CD4-positive, alpha-beta T cell (primary cell): ENCODE measurements at places on chromosomes 1 and 21.

DNA sequence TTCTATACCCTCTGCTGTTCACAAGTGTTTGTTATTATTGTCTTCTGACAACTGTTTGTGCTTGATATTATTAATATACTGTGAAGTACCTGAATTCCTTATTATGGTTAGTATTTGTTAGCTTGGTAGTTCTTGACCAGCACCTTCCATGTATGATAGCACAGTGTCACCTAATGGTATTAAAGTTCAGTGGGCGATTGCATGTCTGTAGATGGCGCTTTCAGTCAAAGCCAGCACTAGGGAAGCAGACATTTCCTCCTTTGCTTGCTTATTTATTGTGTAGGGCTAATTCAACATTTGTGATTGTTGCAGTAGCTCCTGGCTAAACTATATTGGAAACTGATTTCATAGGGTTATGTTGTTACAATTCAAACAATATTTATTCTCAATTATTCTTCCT, 218.0 kb downstream of the ZP4 start:
- DNase-seq = no peak

GRCh38 chr1:203361945-203362719, 11.2 kb upstream of the FMOD start:
- no peak for DNase-seq

- DNase-seq = no peak
Observed at GRCh38 chr1:119286587-119287181, 81.9 kb upstream of the HAO2 start.

- no peak for DNase-seq
Observed at GRCh38 chr1:116193768-116194167, 82.6 kb downstream of the MAB21L3 start.

- DNase-seq = no peak
Observed at GRCh38 chr1:160061369-160062229, 8.4 kb downstream of the KCNJ10 start.

DNA sequence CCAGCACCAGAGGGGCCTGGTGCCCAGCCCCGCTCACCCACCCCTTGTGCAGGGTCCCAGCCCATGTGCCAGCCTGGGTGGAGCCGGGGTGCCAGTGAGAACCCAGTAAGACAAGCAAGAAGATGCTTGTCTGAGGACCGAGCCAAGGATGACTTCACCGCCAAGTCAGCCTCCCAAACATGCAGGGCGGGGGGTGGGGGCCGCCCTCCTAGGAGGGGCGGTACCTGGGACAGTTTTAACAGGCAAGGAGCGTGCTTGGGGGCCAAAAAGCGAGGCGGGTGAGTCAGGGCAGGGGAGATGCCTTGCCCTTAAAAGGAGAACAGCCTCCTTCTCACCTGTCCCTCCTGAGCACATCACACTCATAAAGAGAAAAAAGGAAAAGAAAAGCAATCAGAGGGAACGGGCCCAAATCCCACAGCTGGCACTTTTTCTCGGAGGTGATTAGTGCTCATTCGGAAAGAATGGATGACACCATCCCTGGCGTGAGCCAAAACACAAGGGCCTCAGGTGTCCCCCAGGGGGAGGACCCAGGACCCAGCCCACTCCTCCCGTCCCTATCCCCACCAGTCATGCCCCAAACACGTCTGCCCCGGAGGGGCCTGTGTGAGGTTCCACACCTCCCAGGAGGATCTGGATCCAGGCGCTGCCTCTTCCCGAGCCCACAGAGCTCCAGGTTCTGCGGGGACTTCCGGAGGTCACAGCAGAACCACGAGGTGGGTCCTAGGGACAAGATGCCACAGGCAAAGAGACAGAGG, 77.6 kb upstream of the IFFO2 start:
- DNase-seq = no peak

- no peak for DNase-seq
Observed at GRCh38 chr1:151510614-151510956, 602 bp upstream of the CGN start.

DNA sequence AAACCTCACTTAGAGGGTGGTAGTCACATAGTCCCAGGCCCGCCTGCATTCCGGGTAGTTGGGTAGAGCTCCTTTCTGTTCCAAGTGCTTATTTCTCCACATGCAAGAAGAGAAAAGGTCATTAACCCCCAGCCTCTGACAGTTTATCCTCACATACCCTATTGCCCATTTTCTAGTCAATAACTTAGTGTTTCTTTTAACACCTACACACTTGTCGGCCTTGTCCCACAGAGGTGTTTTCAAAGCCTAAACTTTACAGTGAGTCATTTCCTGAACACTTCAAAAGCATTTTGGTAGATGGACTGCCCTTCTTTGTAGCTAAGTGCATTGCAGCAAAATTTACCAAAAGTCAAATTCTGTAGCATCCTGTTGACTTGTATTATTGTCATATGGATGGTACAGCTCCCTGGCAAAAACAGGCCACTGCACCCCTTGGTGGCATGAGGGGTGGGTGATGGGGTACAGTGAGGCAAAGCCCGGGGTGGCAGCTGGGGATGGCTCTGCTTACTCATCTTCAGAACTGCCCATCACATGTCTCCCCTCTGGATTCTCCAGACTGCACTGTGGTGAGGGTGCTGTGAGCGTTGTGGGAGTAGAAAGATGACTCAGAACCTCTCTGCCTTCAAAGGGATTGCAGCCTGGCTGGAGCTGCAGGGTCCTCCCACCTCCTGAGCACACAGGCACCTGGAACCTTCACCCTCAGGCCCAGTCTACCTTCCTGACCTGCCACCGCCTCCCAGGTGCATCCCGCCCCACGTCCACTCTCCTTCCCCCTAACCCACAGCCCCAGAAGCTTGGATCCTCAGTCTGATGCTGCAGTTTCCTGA, 45.8 kb upstream of the DMRTB1 start:
- DNase-seq = peak; percentile 67

GRCh38 chr1:14064649-14065442, 364.9 kb downstream of the PRDM2 start:
- DNase-seq = no peak
